ENCODE measurements at places on chromosomes 13 and 19.

DNA sequence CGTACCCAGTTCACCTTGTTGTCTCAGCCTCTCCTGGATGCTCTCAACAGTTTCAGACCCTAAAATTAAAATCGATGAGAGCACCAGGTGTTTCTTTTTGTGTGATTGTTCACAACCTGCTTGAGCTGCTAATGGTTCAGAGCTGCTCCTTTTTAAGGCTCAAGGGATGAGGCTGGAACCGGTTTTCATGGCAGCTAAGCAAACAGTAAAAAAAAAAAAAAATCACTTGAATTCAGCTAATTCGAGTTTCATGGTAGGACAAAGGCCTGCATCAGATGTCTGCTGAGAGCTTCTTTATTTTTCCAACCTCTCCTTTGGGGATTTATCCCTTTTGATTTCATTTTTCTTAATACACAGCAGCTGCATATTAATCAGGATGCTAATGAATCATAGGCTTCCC, 6.5 kb downstream of the SYCE2 start:
- no peak for DNase-seq

GRCh38 chr13:27997904-27998522, 9.5 kb upstream of the URAD start:
- no peak for DNase-seq

- DNase-seq: no peak
Measured at GRCh38 chr19:47284324-47284899, 9.7 kb downstream of the INAFM1 start.

- no peak for DNase-seq
Measured at GRCh38 chr19:41501854-41502253, 58.9 kb downstream of the ERICH4 start.

DNA sequence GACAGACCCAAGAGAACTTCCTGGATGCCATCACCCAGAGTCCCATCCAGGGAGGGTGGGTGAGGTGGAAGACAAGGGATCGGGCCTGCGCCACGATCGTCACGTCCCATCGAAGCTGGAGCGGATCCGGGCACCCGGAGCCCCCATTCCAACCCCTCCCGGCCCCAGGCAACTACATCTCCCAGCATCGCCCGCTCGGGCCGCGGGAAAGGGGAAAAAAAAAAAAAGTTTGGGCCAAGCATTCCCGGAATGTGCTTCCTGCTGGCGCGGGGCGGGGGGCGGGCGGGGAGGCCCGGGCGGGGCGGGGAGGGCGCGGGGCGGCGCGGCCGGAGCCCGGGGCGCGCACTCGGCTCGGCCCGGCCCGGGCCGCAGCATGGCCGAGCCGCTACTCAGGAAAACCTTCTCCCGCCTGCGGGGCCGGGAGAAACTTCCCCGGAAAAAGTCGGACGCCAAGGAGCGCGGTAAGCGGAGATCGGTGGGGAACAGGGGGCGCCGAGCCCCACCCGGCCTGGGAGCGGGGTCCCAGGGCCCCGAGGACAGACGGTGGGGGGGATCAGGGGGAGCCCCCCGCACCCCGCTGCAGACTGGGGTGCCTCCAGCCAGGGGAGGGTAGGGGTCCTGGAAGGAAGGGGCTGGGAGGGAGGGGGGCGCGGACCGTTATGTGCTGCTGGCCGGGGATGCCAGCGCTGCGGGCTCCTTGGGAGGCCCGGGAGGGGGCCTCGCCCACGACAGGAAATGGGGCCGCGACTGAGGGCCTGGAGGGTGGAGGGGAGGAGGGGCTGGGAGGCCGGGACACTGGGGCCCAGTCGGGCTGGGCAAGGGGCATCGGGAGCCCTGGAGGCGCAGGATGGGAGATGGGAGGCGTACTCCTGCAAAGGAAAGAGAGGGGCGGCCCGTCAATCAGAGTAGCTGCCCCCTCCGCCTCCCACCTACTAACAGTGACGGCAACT, at the start of gene SYDE1:
SYDE1 (plus strand) TSS at position 341 of the 950 bp plus-strand sequence; CDS start at position 374, 33 bp downstream.
- no peak for DNase-seq

- no peak for DNase-seq
Measured at GRCh38 chr19:8305798-8306197, 2.4 kb downstream of the CD320 start.

- DNase-seq: no peak
Measured at GRCh38 chr13:101354895-101355294, 61.4 kb downstream of the NALCN start.

DNA sequence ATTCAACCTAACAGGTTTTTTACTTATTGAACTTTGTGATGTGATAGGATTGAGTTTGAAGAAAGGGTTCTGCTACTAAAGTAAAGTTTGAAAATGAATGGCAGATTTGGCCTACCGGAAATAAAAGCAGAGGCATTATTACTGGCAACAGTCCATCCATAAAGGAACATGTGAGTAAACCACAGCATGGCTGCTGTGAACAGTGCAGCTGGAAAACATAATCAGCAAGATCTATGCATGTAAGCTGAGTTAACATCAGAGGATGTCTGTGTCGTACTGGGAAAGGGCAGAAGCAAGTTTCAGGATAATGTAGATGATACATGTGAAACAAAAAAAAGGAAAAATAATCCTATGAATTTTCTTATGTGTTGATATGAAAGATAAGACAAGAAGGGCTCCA, 87.6 kb downstream of the CYSLTR2 start:
- DNase-seq: no peak

DNA sequence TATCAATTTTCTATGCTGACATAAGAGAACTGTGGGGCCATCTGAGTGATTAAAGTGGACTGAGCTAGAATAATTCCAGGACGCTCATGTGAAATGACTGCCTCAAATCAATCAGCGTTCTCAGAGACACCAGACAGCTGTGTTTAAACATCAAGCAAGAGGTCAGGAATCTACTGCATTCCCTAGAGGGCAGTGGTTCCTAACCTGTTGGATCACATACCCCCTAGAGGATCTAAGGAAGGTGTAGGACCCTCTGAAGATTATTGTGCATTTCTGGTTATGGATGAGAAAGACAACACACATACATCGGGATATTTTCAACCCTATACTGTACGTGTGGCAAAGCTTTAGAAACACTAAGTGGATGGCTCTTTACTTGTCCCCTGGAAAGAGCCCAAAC, 51.8 kb upstream of the FREM2 start:
- no peak for DNase-seq

DNA sequence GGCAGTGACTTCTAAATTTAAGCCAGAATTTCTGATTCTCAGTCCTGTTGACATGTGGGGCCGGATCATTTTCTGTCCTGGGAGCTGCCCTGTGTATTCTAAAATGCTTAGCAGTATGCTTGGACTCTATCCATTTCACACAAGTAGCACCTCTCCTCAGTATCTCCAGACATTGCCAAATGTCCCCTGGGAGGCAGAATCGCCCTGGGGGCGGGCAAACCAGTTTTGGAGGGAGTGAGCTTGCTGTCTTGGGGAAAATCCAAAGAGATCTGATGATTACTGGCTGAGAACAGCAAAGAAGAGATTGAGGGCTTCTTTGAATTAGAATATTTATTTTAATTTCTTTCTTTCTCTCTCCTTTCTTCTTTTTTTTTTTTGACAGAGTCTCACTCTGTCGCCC, 16.4 kb downstream of the VAV1 start:
- no peak for DNase-seq

GRCh38 chr13:61738236-61738750, 322.6 kb upstream of the PCDH20 start:
- DNase-seq: no peak

- DNase-seq: no peak
Measured at GRCh38 chr13:30466358-30466714, 600 bp upstream of the HMGB1 start.

DNA sequence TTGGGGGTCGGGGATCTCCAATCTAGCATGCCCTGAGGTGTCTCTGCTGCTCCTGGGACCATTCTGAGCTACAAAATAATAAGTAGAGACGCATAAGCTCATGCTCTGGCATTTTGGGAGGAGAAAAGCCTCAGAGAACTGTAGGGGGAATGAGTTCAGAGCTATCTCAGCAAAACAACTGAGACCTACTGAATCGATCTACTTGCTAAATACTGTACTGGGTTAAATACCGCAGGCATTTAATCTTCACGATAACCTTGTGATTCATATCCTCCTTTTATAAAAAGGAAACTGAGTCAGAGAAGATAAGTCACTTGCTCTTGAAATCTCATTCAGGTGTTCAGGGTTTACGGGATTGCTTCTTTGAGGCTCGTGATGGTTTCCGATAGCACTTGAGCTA, 468.1 kb downstream of the FGF9 start:
- no peak for DNase-seq

DNA sequence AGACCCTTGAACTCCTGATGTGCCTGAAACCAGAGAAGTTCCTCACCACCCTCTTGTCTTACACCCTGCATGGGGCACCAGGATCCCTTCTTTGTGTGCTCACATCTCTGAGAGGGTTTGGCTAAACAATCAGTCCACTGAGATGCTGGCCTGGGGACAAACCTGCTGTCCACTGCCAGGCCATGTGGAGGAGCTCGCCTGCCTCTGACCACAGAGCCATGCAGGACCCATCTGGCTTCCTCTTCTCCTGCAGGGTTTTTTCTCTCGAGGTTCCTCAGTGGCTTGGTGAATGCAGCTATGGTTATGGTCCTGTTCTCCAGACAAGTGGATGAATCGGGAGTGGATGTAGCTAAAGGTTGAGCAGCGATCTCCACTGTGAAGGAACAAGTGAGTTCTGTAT, 49.1 kb upstream of the MEDAG start:
- DNase-seq: no peak

- DNase-seq: no peak
Measured at GRCh38 chr19:7705387-7706187, 3.7 kb upstream of the FCER2 start.
